ENCODE measurements at places on chromosomes 7 and 10.

- DNase-seq = no peak
These were observed 1.3 kb upstream of the ATXN7L1 start for GRCh38 chr7:105877736-105878135.

DNA sequence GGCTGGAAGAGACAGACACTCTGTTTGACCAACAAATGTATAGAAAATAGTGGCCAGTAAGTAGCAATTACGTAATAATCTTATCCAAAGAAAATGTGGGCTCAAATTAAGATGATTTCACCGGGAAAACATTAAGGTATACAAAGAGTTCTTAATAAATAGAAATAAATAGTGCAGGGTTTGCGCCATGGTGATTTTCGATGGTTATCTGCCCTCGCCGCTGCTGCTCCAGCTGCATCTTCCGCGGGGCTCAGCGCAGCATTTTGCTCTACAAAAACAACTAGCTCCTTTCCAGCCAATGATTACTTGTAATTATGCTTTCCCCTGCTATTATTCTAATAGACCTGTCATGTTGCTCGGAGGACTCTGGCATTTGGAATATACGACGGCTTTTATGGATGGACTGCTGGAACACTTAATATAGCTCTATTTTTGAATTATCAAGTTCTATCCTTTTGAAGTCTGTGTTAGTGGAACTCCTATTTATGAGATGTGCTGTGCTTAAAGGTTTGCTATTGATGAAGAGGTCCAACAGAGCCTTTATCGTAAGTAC lies 103.8 kb downstream of the BUB3 start:
- no peak for DNase-seq

- DNase-seq = no peak
These were observed 330.0 kb downstream of the RNLS start for GRCh38 chr10:88253128-88253527.

DNA sequence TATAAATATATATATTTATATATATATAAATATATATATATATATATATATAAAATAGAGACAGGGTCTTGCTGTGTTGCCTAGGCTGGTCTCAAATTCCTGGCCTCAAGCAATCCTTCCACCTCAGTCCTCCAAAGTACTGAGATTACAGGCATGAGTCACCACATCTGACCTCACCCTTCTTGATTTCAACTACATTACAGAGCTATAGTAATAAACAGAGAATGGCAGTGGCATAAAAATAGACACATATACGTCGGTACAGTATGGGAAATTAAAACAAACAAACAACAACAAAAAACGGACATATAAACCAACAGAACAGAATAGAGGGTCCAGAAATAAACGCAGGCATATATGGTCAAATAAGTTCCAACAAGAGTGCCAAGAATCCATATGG lies 77.6 kb upstream of the PPP1R3A start:
- no peak for DNase-seq

DNA sequence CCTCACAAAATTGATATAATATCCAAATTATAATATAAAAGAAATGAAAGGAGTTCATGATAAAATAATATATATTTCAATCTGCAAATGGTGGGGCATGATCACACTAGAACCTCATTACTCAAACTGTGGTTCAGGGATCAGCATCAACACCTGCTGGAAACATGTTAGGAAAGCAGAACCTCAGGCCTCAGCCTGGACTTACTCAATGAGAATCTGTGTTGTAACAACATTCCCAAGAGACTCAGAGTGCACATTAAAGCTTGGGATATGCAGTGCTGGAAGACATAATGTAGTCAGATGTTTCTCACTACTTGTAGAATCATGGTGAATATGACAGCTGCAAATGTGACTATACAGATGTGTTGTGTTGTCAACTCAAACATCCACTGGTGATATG lies 81.7 kb upstream of the ITPRID1 start:
- DNase-seq = no peak

GRCh38 chr10:132463333-132464255 lies 66.6 kb downstream of the PWWP2B start:
- DNase-seq = no peak

DNA sequence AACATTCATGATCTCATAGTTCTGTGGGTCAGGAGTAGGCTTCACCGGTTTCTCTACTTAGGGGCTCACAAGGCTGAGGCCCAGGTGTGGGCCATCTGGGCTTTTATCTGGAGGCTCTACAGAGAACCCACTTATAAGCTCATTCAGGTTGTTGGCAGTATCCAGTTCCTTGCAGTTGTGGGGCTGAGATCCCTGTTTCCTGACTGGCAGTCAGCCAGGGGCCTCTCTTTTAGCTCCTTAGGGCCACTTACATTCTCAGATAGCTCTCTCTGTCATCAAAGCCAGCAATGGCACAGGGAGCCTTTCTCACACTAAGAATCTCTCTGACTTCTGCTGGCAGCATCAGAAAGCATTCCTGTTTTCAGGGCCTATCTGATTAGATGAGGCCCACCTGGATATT lies 18.2 kb upstream of the HECTD2 start:
- DNase-seq = no peak

DNA sequence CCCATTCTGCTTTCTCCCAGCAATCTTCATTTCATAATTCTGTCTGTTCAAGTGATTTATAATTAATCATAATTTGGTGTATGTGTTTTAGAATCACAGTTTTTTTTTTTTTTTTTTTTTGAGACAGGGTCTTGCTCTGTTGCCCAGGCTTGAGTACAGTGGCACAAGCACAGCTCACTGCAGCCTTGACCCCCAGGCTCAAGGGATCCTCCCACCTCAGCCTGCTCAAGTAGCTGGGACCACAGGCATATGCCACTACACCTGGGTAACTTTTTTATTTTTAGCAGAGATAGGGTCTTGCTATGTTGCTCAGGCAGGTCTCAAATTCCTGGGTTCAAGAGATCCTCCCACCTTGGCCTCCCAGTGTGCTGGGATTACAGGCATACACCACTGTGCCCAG lies 49.2 kb upstream of the PLA2G12B start:
- no peak for DNase-seq

- DNase-seq = no peak
These were observed 29.9 kb downstream of the MYL10 start for GRCh38 chr7:101598986-101599771.

GRCh38 chr10:22268503-22268902 lies 47.7 kb upstream of the COMMD3 start:
- DNase-seq = no peak

GRCh38 chr10:6174201-6174874 lies 28.4 kb upstream of the PFKFB3 start:
- DNase-seq = no peak

- no peak for DNase-seq
These were observed 133.5 kb downstream of the ST7 start for GRCh38 chr7:117086788-117087187.

DNA sequence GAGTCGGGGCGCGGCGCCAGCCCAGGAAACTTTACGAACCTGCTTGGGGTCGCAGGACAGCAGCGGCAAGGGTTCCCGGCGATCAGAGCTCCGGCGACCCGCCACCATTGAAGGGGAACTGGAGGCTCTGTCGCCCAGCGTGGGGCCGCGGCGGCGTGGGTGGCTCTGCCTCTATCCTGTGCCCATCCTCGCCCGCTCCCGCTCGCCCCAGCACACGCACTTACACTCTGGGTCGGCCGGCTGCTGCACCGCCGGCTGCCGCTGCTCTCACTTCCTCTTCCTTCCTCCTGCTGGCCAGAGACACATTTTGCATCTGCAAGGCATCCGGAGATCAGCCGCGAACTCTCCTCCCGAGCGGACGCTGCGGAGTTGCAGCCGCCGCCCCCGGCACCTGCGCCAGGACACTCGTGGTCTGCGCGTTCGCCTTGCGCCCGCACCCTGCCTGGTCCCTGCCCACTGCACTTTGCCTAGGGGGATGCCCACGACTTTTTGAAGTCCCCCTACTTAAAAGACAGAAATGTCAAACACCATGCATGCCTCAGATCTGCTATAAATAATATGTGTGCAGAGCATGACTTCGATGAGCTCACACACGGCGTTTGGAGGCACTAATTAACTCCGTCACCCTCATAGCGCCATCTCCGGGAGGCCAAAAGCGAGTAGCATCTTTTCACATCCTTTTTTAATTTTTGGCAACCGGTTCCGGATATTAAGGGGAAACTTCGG lies at the start of gene ELMO1:
TSS of gene ELMO1 (minus strand) at position 229 of the 726 bp plus-strand sequence. CDS start 106,174 bp downstream, outside the sequence.
- no peak for DNase-seq

DNA sequence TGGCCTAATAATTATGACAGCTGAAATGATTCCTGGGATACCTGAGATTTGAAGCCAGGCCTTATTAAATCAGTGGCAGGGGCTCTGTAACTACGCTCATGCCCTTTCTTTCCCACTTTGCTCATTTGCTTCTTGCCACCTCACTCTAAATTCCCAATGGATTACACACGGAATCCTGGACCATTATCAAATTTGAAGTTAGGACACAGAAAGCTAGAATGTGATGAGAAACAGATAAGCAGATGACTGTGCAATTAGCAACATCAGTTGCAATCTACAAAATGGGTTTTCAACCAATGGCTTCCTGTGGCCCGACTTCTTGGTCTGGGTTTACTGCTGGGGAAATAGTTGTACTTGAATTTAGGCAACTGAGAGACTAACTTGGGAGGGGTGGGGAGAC lies 374.3 kb downstream of the INHBA start:
- no peak for DNase-seq

- no peak for DNase-seq
These were observed 288.3 kb upstream of the MKLN1 start for GRCh38 chr7:131039355-131039762.

GRCh38 chr10:77187376-77187999 lies 450.1 kb downstream of the KCNMA1 start:
- DNase-seq = no peak

DNA sequence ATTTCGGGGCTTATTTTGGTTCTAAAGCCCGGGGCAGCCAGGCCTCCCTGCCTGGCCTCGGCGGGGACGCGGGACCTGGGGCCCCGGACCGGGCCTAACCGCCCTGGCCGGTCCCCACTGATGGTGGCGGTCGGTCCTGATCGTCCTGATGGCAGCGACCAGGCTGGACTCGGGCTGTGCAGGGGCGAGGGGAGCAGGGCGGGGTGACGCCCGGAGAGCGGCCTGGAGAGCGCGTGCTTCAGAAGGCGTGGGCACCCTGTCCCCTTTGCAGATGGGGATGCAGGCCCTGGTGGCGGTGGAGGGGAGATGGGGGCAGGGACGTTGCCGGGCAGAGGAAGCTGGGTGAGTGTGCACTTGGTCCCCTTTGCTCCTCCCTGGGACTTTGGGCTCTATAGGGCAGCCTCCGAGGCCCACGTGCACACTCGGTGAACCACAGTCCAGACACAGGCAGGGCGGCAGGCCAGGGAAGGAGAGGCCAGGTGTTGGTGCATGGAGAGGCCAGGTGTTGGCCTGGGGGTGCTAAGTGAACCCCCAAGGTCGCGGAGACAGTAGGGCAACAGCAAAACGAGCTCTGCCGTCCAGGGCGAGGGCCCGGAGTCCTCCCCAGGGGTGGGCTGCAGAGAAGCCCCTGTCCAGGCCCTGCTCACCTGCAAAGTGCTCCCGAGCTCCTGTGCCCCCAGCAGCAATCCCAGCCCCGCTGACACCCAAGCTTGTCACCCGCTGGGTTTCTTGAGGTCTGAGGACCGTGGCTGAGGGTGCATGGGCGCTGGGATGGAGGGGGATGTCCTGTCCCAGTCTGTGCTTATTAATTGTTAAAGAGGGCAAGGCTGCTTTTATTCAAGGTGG lies 42.4 kb upstream of the FAM20C start:
- no peak for DNase-seq

DNA sequence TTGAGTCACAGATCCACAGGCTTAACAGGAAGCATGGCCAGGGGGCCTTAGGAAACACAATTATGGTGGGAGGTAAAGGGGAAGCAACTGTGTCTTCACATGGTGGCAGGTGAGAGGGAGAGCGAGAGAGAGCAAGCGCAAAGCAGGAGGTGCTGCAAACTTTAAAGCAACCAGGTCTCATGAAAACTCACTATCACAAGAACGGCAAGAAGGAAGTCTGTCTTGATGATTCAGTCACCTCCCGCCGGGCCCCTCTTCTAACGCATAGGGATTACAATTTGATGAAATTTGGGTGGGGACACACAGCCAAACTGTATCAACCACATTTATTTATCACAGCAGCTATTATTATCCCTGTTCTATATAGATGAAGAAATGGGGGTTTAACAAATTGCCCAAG lies 201.6 kb downstream of the DPP6 start:
- no peak for DNase-seq

- no peak for DNase-seq
These were observed 80.8 kb upstream of the KLF14 start for GRCh38 chr7:130814778-130815335.

DNA sequence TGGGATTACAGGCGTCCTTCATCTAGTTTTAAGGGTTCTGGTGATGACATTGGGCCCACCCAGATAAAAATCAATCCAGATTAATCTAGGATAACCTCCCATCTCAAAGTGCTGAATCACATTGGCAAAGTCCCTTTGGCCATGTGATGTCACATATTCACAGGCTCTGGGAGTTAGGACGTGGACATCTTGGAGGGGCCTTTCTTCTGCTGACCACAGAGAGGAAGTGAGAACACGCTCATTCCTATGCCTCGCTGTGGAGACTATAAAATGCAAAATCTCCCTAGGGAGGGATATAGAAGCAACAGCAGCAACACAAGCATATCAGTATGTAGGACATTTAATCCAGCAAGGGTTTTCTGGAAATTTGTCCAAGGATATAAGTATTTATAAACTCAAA lies 266.0 kb upstream of the PITRM1 start:
- no peak for DNase-seq

DNA sequence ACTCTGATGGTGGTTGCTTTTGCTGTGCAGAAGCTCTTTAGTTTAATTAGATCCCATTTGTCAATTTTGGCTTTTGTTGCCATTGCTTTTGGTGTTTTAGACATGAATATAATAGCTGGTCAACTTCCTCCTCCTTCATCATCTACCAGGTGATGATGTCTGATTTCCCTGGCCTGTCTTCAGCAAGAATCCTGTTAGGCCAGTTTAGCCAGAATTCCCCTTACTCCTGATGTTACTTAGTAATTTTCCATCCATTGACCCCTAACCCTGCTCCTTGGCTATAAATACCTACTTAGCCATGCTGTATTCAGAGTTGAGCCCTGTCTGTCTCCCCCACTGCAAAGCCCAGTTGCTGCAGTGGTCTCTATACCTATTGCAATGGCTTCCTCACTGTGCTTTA lies 91.4 kb downstream of the ZNF777 start:
- no peak for DNase-seq

GRCh38 chr7:99008181-99008631 lies 129.9 kb downstream of the TRRAP start:
- DNase-seq = no peak

DNA sequence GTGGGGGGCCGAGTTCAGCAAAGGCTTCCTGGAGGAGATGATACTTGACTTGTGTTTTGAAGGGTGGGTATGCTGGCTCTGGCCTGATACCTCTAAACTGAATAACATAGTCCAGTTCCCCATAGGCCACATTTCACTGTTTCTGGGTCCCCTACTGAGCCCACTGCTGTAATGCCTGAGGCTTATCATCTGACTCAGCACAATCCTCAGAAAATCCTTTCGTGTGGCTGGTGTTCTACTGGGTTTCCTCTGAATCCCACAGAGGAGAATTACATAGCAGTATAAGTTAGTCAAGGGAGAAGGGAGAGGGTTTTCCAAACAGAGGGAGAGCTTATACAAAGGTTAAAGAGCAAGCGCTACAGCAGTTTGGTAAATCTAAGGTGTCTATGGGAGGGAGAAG lies 2.8 kb upstream of the R3HCC1L start:
- DNase-seq = no peak
